ENCODE measurements at places on chromosomes 4 and X.

GRCh38 chr4:106569146-106570031, 200.8 kb upstream of the GIMD1 start:
- no peak for DNase-seq

- DNase-seq: no peak
Observed at GRCh38 chr4:76723924-76724323, 174.0 kb downstream of the SOWAHB start.

- no peak for DNase-seq
Observed at GRCh38 chr4:121344098-121344497, 36.7 kb downstream of the QRFPR start.

- peak; percentile 68 for DNase-seq
Observed at GRCh38 chrX:81195712-81196111, 6.0 kb downstream of the HMGN5 start.

DNA sequence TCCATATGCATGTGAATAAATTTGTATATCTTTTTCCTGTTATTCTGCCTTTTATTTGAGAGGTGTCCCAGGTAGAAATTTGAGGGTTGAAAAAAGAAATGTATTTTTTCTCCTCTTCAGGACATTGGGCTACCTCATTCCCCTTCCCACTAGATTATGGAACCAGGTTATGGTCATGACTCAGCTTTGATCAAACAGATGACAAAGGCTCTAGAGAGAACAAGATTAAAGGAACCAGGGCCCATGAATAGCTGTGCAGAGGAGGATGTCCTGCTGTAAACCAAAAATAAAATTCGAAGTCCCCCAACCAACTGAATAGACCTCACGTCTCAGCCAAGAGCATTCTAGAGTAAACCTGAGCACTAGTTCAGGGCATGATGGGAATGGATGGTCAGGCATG, 313.2 kb downstream of the RAPGEF2 start:
- DNase-seq: no peak

GRCh38 chrX:39822133-39822748, 275.5 kb downstream of the BCOR start:
- DNase-seq: no peak

DNA sequence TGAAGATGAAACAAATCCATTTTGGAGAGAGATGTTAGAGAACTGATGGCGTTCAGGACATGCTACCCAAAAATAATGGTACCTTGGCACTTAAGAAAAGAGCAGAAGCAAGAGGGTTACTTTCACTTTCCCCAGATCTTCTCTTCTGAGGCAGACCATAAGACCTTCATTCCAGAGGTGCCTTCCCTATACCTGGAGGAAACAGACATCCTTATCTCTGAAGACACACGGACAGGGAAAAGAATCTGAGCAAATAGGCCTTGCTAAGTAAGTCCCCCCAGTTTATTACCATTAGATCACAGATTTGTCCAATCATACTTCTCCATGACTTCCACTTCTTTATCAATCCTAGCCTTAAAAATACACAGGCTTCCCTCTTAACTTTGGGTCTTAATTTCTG, 2.0 kb upstream of the FGF2 start:
- no peak for DNase-seq

- DNase-seq: no peak
Observed at GRCh38 chr4:4868758-4869723, 9.6 kb downstream of the MSX1 start.

Data from colonic mucosa (tissue), 4 donors.